ENCODE measurements at places on chromosomes 4 and X.

DNA sequence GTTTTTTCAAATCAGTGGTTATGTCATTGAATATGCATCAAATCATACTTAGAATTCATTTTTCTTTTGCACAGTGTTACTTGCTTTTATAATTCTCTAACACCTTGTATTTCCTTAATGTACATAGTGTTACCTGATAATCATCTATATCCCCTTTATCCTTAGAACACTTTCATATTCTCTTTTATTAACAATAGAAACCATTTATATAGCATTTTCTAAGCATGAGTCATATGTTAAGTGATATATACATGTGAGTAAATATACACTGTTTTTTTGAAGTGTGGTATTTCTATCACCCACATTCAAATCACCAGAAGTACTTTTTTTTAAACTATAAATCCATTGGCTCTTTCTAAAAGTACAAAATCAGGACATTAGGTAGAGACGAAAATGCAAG is 15.3 kb downstream of the EPHA5 start:
- no peak for DNase-seq

DNA sequence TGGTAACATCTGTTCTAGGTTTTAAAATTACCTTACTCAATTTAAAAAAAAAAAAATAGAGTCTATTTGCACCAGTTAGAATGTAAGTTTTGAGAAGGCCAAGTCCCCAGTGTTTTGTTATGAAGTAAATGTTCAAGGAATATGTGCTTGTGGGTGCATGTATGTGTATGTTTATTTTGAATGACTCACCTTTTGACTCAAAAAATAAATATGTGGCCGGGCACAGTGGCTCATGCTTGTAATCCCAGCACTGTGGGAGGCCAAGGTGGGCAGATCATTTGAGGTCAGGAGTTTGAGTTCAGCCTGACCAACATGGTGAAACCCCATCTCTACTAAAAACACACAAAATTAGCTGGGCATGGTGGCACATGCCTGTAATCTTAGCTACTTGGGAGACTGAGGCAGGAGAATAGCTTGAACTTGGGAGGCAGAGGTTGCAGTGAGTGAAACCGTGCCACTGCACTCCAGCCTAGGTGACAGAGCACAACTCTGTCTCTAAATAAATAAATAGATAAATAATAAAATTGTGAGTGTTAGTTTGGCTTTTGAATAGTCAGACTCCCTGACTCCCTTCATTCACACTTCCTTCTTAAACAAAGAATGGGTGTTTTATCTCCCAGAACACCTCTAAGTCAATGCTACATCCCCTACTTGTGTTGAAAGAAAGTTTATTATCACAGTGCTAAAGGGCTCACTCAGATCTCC is 511.3 kb upstream of the PCDH7 start:
- no peak for DNase-seq

GRCh38 chrX:143363419-143363818 is 153.9 kb downstream of the SPANXN3 start:
- DNase-seq: no peak

- DNase-seq: no peak
These were observed 111.9 kb upstream of the UNC5C start for GRCh38 chr4:95660719-95661118.

DNA sequence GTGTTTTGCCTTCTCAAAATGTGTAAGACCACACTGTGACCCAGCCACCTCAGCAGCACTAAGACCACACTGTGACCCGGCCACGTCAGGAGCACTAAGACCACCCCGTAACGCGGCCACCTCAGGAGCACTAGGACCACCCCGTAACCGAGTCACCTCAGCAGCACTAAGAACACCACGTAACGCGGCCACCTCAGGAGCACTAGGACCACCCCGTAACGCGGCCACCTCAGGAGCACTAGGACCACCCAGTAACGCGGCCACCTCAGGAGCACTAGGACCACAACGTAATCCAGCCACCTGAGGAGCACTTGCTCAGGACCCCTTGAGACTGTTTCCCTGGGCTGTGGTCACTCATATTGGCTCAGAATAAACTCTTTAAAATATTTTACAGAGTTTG is 71.7 kb downstream of the MTNR1A start:
- no peak for DNase-seq

DNA sequence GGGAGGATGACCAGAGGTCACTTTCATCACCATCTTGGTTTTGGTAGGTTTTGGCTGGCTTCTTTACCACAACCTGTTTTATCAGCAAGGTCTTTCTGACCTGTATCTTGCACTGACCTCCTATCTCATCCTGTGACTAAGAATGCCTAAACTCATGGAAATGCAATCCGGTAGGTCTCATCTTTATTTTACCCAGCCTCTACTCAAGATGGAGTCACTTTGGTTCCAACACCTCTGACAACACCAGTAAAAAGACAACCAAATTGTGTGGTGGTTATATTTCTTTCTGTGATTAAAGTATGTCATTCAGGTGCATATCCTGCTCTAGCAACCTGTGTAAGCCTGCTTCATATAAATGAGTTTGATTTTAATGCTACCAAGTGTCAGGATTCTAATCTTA is 636.7 kb downstream of the PCDH7 start:
- no peak for DNase-seq

- no peak for DNase-seq
These were observed 21.8 kb downstream of the TLR2 start for GRCh38 chr4:153705743-153706468.

Data from cardiac muscle cell (in vitro differentiated cells and primary cell).